ENCODE measurements at places on chromosomes 16 and 17.

GRCh38 chr17:46795379-46795952, 23.0 kb downstream of the WNT3 start:
- peak; percentile 42 for DNase-seq

- no peak for DNase-seq
Measured at GRCh38 chr17:76538281-76538931, 897 bp upstream of the CYGB start.

- no peak for DNase-seq
Measured at GRCh38 chr17:11467639-11468038, 130.6 kb upstream of the DNAH9 start.

DNA sequence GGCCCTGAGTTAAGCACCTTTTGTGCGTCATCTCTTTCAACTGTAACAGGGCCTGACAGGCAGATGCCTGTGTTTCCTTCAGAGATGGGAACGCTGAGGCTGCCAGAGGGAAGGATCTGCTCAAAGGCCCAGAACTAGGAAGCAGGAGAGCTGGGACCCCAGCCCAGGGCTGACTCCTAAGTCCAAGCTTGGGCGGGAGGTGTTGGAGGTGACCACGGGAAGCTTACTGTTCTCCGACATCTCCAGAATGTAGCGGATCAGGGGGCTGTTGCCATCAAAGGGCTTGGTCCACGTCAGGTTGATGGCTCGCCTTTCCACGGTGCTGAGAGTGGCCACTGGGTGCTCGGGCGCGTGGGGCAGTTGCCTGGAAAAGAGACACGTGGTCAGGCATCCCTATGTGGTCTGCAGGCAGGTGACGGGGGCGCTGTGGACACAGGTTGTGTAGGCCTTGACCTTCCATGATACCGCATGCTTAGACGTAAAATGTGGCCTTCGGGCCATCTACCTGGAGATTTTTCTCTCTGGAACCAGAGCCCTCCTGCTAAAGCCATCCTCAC, 111.4 kb upstream of the CDC42EP4 start:
- DNase-seq = no peak

DNA sequence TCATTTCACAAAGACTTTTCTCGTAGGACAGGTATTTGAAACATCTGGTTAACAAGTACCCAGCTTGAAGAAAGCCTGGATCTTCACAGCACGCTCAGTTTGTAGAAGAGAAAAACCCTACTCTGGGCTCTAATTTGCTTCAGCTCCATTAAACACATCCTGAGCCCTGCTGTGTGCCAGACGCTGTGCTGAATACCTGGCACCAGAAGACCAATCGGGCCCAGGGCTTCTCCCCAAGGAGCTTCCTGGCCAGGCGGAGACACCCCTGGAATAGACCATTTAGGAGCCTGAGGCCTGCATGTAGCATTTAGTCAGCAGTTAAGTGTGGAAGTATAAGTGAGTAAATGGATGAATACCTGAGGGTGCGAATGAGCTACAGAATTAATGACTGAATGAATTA, 8.9 kb upstream of the ABAT start:
- no peak for DNase-seq

GRCh38 chr16:51657848-51658247, 506.8 kb upstream of the SALL1 start:
- no peak for DNase-seq

DNA sequence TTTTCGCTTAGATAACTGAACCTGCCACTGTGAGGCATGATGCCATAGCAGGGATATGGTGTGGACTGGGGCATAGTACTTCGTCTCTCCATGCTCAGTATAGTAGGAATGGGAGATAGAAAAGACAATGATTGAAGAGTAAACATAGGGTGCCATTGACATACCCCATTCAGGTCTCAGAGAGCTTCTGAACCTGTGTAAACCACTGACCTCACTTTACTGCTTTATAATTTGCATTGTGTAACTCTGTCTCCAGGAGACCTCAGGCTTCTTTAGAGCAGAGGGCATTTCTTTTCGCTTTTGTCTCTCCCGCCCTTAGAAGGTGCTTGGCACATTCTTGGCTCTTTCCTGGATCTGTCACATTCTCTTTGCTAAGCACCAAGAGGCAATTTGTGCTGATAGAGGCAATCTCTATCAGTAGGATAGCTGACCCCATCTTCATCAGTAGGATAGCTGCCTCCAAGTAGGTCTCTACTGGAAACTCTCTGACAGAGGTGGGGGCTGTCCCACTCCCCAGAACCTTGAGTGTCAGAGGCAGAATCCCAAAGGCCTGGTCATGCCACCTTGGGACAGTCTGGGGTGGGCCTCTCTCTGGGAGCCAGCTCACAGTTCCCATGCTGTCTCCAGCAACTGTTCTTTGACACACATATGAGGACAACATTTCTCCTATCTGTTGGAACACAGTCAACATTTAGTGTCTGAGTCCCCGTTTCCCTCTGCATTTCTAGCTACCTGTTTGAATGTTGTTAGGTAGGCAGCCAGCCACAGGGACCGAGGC, 181.9 kb downstream of the UTP18 start:
- DNase-seq = no peak

GRCh38 chr17:14329900-14330491, 29.1 kb downstream of the HS3ST3B1 start:
- DNase-seq = no peak

DNA sequence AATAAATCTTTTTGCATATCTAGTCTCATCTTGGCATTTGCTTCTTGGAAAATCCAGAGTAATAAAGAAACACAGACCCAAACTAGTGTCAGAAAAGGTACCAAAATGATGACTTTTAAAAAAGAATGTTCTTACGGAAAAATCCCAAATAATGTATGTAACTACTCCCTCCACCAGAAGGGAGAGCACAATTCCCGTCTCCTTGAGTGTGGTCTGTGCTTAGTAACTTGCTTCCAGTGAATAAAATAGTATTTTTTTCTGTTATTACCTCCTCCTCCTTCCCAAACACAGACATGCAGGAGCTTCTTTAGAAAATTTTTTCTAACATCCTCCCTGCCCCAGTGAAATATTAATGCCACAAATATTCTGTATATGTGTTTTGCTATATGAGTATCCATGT, 358.1 kb downstream of the ZFHX3 start:
- DNase-seq = no peak

GRCh38 chr16:82585675-82586074, 41.1 kb upstream of the CDH13 start:
- DNase-seq = no peak

DNA sequence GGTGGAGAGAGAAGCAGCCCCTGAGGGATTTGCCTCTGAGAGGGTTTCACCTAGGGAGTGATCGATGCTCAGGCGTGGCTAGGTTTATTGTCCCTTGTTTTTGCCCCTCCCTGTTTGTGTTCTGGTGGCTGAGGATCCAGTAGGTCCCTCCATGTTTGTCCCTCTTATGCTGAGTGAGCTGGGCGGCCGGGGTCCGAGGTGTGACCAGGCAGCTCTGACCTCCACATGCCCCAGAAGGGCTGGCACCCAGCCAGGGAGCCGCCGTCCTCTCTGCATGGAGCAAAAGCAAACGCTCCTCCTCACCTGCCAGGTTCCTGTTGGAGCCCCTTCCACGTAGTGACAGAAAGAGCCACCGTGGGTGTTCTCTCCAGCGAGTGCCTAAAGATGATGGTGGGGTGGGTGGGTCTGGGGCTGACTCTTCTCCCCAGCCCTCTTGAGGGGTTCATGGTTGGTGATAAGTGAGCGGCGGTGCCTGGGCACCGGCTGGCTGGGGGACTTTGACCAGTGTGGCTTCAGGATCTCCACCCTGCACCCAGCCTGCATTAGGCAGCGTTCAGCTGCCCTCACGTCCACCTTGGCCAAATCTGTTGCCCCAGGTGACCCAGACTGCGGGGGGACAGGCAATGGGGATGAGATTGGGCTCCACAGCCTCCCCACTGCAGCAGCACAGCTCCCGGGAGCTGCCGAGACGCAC, 14.1 kb upstream of the NUDT16L1 start:
- DNase-seq = no peak

- no peak for DNase-seq
Measured at GRCh38 chr16:74788108-74788507, 13.5 kb upstream of the FA2H start.

DNA sequence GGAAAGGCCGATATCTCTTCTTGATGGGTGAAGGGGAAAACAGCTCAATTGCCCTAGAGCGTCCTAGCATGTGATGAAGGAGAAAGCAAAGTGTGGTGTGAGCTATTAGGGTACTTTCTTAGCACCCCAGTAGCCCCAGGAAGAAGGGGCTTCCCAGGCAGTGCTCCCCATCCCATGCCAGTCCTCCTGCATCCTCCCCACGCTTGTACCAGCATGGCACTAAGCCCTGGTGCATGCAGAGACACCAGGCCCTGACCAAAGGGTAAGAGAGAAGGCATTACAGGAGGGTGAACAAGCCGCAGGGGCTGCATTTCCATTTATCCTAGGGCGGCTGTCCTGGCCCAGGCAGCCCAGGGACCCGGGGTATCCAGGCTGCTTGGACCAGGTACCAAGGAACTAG, 3.1 kb downstream of the CYB561 start:
- no peak for DNase-seq

- DNase-seq = peak; percentile 74
Measured at GRCh38 chr17:859061-859823, 77.1 kb downstream of the MRM3 start.

DNA sequence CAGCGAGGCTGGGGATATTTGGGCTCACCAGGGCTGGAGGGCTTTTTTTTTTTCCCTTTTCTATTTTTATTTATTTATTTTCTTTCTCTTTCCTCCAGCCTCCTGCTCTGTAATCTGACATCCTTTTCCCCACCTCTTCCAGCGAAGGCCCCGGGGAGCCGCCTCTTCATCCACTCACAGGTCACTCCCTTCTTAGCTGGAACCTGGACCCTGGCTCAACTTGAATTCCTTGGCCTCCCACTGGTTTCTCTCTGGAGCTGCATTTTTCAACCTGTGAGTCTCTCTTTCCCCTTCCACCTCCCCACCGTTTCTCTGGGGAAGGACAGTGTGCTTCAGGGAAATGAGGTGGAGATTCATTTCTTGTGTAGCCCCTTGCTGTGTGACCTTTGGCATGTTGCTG, 82.0 kb downstream of the MRM1 start:
- DNase-seq = no peak

GRCh38 chr16:84844049-84844350, 24.2 kb downstream of the CRISPLD2 start:
- DNase-seq = no peak

GRCh38 chr17:400257-400656, 47.6 kb upstream of the RPH3AL start:
- no peak for DNase-seq

DNA sequence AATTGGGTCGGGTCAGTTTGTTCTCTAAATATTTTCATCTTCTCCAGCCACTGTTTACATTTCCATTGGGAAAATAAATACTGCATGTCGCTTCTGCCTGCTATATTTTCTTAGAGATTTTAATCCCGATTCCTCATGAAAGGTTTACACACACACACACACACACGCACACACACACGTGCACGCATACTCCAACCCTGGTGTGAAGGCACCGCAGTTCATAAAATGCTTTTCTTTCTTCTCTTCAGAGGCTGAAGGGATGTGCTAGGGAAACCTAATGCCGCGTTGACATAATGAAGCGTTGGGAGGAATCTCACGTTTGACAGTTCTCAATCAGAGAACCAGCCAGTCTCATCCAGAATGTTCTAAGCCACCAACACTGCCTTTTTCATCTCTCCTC, 222.9 kb upstream of the IRX3 start:
- no peak for DNase-seq

- no peak for DNase-seq
Measured at GRCh38 chr16:19137201-19138128, 23.7 kb downstream of the ITPRIPL2 start.

- no peak for DNase-seq
Measured at GRCh38 chr16:47927330-47927729, 228.5 kb downstream of the ABCC12 start.

DNA sequence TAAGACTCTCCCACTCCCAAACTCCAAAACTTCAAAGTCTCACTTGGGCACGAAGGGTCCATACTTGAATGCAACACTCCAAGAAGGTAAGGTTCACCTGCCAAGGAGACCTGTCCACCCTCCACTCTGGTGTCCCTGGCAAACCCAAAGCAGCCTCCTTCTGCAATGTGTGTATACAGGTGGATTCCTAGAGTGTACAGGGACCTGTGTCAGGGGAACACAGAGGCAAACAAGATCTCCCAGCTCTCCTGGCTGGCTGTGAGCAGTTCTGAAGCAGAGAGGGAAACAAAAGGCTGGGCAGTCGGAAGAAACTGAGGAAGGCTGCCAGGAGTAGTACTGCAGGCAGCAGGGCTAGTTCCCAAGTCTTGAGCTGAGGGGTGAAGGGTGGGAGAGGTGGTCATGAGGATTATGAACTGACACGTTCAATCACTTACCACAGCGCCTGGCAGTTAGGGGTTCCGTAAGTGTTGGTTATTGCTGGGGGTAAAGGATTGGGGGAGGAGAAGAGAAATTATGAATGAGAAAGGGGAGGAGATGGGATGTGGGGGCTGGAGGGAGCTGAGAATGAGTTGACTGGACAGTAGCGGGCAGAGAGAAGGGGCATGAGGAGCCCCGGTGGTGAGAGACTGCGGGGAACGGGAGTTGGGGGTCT, 795 bp downstream of the KCTD13 start:
- DNase-seq = no peak

GRCh38 chr17:3636908-3637373, 381 bp downstream of the CTNS start:
- DNase-seq = no peak

DNA sequence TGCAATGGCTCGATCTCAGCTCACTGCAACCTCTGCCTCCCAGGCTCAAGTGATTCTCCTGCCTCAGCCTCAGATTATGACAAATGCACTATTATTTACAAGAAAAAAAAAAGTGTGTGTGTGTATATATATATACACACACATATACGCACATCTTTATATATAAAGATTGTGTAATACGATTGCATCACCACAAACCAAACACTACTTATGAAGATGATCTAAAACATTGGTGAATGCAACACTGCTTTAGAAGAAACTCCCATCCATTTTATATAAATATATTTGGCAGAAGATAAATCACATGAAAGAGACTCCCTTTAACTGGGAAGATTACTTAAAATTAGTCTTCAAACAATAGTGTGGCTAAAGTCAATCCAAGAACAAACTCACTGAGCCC, 96.7 kb downstream of the SYCE1L start:
- DNase-seq = no peak

- no peak for DNase-seq
Measured at GRCh38 chr16:59305850-59306249, 571.7 kb upstream of the GOT2 start.

DNA sequence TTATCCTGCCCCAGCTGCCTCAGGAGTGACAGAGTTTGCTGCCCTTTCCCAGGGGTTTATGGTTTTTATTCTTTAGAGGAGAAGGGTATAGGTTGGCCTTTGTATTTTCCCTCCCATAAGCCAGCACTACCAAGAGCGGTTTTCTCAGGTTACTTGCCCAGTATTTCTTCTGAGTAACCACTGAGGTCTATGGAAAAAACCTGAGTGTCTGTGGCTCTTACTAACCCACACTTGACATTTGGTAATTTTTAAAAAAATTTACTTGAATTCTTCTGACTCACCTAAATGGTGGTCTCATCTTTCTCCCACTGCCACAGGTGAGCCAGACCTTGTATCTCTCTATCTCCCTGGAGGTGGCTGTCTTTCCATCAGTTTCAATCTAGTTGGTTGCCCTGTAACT, 6.0 kb downstream of the SLC7A6 start:
- no peak for DNase-seq
